ENCODE measurements at places on chromosomes 3 and 15.

- DNase-seq = no peak
These were observed 11.4 kb downstream of the CCDC12 start for GRCh38 chr3:46965151-46965550.

- DNase-seq = no peak
These were observed 126.5 kb upstream of the SLC7A14 start for GRCh38 chr3:170712336-170712735.

DNA sequence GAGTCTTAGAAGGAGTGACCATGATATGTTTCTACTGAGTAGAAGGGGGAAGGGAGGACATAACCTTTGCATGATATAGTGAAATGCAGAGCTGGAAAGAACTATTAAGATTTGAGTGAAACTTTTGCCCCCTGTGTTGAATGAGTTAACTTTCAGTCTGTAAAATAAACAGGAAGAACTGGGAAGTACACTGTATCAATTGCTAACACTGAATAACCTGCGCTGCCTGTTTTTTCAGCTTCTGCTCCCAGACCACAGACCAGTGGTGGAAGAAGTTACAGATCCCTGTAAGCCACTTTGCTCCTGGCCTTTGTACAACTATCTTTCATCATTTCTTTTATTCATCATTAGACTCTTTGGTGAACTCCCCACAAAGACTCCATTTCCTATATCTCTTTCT, 3.6 kb upstream of the LRCH3 start:
- DNase-seq = no peak

DNA sequence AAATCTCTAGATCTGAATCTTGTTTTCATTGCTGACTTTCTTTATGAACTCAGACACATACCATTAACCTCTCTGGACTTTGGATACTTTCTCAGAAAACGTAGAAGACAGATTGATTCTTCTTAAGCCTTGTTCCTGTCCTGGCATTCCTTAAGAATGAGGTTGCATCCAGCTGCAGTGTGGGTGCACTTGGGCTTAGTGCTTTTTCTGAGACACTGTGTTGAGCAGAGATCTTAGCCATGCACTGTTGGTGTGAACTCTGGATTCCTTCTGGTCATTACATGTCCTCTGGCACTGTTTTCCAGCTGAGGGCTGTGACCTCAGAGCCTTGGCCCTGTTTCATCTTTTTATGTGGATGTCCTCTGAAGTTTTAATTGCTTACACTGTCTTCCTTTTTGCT, 428.3 kb downstream of the CNTN4 start:
- DNase-seq = no peak

DNA sequence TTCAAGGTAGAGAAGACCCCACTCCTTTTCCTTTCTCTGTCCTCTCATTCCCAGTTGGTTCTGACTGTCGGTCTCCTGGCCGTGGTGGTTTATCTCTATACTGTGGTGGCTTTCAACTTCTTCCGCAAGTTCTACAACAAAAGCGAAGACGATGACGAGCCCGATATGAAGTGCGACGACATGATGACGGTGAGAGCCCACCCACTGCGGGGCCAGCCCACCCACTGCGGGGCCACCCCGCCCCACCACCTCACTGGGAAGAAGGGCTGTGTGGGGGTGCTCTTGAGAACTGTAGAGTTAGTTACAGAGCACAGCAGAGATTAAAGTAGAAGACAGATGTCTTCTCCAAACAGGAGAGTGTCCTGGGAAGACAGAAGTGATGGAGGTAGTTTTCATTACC, 110.6 kb upstream of the CHRM5 start:
- DNase-seq = no peak
